ENCODE measurements at places on chromosomes 3 and 15.

- no peak for DNase-seq
Observed at GRCh38 chr3:142691527-142691926, 32.3 kb upstream of the TRPC1 start.

- DNase-seq, result peak; percentile 26
Observed at GRCh38 chr15:58839485-58839884, 68.4 kb downstream of the MINDY2 start.

DNA sequence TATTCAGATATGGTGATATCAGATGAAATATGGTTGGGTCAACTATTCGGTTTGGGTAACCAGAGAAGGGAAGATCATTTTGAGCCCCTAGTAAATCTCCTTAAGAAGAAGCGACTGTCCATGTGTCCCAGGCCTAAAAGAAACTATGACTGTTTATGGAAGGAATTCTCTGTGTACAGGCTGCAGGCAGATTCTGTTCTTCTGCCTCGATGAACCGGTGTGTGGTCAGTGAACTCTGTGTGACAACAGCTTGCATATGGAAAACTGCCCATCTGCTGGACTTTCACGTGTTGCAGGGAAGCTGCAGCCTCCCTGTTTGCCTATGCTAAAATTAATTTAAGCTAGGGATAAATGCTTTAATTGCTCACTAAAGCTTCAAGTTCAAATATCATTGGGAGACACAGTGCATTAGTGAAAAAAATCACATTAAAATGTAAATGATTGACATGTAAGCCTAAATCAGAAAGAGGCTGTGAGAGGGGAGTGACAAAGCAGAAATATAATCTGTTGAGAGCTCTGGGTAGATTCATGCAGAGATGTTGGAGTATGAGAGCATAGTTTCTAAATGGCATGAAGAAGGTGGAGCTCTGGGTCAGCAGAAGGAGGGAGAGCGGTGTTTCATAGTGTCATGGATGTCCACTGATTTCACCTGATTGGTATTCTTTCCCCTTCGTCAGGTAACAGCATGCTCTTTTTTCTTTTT, 65.4 kb upstream of the PFN2 start:
- peak; percentile 49 for DNase-seq

- peak; percentile 68 for DNase-seq
Observed at GRCh38 chr3:178170698-178171535, 365.3 kb upstream of the KCNMB2 start.

- DNase-seq, result no peak
Observed at GRCh38 chr3:124676236-124676635, 54.0 kb upstream of the UMPS start.

Measured in NCI-H82 (cell line).